ENCODE measurements at places on chromosomes 3 and 15.

GRCh38 chr3:72343078-72343477 lies 505.2 kb downstream of the SHQ1 start:
- peak; percentile 78 for DNase-seq

- no peak for DNase-seq
These were observed 2.1 kb upstream of the PRR20G start for GRCh38 chr3:127289706-127290575.

DNA sequence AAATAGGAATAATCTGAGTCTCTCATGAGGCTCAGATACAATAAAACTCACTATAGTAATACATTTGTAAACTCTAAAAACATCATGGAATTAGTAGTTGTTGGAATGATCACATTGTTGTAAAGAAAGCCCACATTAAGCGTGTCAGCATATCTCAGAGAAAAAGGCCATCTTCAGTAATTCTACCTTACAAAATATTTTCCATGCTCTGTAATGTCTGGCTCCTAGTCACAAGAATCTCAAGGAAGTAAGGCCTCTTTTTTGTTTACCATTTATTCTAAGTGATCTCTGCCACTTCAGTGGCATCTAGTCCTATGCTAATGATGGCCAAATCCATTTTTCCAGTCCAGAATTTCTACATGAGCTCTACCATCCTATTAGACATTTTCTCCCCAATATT lies 240.2 kb upstream of the ZNF717 start:
- DNase-seq: no peak

DNA sequence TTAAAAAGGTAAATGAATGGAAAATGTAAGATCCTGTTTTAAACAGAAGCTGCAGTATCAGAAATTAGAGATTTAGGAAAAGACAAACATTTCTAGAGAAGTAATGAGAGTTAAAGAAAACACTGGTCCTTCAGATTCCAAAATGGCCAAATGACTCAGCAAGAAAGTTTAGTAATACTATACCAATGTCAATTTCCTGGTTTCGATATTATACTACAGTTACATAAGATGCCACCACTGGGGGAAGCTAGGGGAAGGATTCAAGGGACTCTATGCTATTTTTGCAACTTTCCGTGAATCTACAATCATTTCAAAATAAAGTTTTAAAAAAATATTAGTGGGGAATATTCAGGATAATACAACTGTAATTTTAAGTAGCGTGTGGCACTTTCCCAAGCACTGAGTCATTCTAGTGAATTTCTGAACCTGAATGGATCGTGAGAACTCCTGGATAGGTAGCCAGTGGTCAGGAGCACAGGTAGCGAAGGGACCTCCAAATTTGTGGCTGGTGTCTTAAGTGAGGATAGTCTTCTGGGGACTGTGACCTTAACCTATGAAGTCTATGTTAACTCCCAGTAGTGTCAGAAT lies 37.6 kb downstream of the TMCC1 start:
- DNase-seq: peak; percentile 61

DNA sequence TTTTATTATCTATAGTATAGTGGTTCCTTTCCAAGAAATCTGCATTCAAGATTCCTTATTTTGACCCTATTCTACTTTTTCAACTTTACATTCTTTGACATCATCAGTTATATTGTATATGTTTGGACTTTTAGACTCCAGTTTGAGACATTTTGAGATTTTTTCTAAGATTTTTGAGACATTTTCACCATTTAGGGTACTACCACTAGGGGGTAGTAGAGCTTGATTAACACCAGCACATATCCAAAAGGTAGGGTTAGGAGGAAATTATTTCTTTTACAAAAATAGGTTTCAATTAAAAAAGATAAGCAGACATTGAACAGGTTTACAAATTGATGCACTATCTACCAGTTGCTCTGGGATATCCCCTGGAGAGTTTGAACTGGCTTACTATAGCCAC lies 262.5 kb downstream of the SCAPER start:
- DNase-seq: peak; percentile 15

GRCh38 chr3:21912711-21913110 lies 161.7 kb upstream of the ZNF385D start:
- no peak for DNase-seq

DNA sequence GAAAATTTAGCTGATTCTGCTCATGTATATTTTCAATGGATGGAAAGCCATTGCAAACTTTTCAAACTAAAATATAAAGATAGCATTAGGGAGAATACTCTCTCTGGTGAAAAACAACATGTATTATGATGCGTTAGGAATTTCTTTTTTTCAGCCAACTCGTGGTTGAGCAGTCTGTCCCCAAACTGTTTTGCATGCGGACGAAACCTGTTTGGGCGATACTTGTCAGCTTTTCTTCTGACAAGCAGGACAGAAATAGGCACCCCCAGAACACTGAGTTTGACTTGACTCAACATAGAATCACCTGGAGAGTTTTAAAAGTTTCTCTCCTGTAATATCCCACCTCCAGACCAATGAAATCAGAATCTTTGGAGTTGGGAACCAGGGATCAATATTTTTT lies 417.5 kb upstream of the TPRG1 start:
- DNase-seq: no peak

- DNase-seq: no peak
These were observed 39.3 kb downstream of the GLB1 start for GRCh38 chr3:33057320-33058298.

GRCh38 chr15:26729030-26729429 lies 43.8 kb downstream of the GABRB3 start:
- DNase-seq: no peak
